Dermis microvascular lymphatic vessel endothelial cell (primary cell): ENCODE measurements at places on chromosomes 3 and 15. TPM values are rescaled to one million over a fixed set of nuclear protein-coding genes. Genes with fewer than 3 reads are reported as not detected.
A peak's percentile ranks its signal among the peaks of the same experiment; 100 is the strongest.

TTC14 gene
- 17.2 and 22.1 TPM in 2 replicates for total RNA-seq

GOLGA8J gene
- not detected in 2 replicates for total RNA-seq

LMAN1L gene
- not detected in 2 replicates for total RNA-seq

DNAJC17 gene
- total RNA-seq = 16.4 and 22.6 TPM in 2 replicates

- peak; percentile 73 for DNase-seq
Measured at GRCh38 chr3:16945330-16945729, 60.6 kb downstream of the PLCL2 start.

GRCh38 chr3:78260388-78260787, 1220.5 kb downstream of the ROBO2 start:
- no peak for DNase-seq

DNA sequence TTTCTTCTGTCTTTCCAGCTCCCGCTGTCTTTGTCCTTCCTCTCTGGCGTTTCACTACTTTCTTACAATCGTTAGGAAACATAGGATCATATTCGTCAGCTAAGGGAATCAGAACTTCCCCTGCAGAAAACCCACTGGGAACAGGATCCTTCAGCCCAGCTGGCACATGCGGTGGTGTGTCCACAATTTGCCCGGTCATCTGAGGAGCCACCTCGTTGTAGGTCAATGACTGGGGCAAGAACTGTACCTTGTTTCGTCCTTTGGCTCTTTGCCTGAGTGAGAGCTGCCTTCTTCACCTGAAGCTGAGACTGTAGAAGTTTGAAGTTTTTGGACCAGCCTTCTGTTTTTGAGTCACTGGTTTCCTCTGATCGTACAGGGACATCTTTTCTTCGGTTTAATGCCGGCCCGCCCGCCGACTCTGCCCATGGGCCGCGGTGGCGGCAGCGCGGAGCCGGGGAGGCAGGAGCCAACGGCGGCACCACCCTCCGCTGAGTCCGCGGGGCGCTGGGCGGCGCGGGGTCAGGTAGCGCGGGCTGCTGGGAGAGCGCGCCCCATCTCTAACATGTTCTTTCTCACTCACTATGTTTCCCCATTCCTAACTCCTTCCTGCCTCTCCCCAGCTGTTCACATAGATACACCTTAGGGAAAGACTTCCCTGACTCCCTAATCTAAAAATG, 214.1 kb upstream of the NANOGP8 start:
- no peak for DNase-seq
